Ovary (tissue), 10 donors: ENCODE measurements at places on chromosomes 3 and 15. TPM values are rescaled to one million over a fixed set of nuclear protein-coding genes. Genes with fewer than 3 reads are reported as not detected.

Gene PYGO1
- 8.6 TPM for polyA plus RNA-seq

Gene DENND4A
- 10.2 TPM for polyA plus RNA-seq

GRCh38 chr15:62636823-62637573 lies 405.5 kb upstream of the TPM1 start:
- no peak for DNase-seq

- no peak for DNase-seq
These were observed 7.0 kb downstream of the ANPEP start for GRCh38 chr15:89807689-89808088.

Gene APOD
- polyA plus RNA-seq, result 748 TPM

DNA sequence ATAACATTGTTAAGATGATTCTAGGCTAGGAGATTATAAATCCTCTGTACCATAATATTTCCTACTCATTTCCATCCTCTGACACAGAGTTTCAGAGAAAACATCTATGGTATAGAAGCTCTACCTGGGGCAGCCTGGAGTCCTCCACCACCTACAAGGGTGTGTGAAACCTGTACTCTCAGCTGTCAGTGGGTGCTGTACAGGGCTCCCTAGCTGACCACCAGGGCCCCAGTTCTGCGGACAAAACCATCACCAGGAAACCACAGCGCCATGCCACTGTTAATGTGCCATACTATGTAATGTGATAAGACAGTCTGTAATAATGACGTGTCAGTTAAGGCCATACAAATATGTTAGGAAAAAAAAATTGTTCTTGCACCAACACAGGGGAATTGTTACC lies 7.1 kb downstream of the RORA start:
- DNase-seq, result no peak
